ENCODE measurements at places on chromosomes 6 and 20.

DNA sequence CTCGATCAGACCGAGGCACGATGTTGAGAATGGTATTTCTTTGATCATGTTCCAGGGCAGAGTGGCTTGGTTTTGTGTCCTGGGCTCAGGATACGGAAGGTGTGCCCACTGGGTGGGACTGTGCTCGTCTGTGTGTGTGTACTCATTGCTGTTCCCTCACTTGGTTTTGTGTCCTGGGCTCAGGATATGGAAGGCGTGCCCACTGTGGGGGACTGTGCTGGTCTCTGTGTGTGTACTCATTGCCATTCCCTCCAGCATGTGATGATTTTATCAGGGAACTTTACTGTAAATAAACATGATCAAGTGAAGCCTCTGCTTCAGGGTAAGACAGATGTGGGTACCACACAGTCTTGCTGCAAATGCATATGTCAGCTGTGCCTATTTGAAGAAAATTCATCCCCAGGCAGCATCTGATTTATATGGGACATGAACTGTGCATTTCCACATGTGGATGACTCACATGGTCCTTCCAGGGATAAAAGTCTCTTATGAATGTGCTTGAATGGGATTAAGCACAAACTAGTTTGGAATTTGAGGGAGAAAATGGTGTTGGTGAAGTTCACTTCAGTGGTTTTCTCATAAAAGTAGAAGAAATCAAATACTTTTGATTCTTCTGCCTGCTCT, 274.3 kb downstream of the QKI start:
- DNase-seq: no peak

DNA sequence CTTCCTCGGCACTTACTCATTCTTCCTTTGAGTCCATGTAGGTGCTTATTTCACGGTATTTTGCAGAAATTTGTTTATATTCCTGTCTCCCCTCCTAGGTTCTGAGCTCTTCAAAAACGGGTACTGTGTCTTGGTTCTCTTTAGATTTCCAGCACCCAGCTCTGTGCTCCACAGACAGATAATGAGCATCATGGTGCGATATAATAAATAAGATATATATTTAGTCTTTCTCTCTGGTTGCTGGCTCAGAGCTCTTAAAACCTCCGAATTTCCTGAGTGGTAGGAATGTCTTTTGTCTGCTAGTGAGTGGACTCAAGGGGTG, 108.1 kb upstream of the GPR6 start:
- DNase-seq: no peak

DNA sequence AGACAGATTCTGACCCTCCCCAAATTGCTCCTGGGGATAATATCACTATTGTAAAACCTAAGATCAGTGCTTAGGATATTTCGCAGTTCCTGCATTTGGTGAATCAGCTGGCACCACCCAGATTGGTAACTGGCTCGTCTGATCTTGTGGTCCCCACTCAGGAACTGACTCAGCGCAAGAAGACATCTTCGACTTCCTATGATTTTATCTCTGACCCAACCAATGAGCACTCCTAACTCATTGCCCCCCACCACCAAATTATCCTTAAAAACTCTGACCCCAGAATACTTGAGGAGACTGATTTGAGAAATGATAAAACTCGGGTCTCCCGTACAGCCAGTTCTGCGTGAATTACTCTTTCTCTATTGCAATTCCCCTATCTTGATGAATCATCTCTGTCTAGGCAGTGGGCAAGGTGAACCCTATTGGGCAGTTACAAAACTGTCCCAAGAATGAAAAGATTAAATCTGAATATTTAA, 55.7 kb upstream of the PRND start:
- no peak for DNase-seq

GRCh38 chr6:101666256-101666655, 272.7 kb downstream of the GRIK2 start:
- DNase-seq: no peak

- no peak for DNase-seq
Observed at GRCh38 chr6:317448-318144, 25.3 kb downstream of the DUSP22 start.

GRCh38 chr6:116152620-116153019, 26.7 kb upstream of the COL10A1 start:
- DNase-seq: no peak

- no peak for DNase-seq
Observed at GRCh38 chr6:43974643-43975230, 152.5 kb downstream of the MRPL14 start.

- DNase-seq: no peak
Observed at GRCh38 chr6:158819977-158820622, 932 bp upstream of the EZR start.

GRCh38 chr6:38339914-38340313, 299.8 kb downstream of the BTBD9 start:
- DNase-seq: no peak

- DNase-seq: no peak
Observed at GRCh38 chr6:123551939-123552707, 84.6 kb downstream of the TRDN start.

DNA sequence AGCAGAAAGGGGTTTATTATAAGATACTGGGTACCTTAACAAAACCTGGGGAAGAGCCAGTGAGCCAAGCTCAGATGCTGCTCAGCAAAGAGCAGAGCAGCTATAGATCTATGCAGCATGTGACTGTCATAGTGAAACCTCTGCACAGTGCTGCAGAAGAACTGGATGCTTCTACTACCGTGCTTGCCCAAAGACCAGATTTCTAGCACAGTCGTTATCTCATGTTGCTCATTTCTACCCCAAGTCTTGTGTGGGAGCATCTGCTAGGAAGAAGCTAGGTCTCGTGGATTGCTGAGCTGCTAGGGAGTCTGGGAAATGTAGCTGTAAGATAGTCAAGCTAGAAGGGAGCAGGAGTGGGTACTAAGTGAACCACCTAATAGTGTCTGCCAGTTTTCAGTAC, 31.7 kb upstream of the GNRH2 start:
- DNase-seq: no peak

- DNase-seq: no peak
Observed at GRCh38 chr20:872855-873520, 39.5 kb downstream of the FAM110A start.

DNA sequence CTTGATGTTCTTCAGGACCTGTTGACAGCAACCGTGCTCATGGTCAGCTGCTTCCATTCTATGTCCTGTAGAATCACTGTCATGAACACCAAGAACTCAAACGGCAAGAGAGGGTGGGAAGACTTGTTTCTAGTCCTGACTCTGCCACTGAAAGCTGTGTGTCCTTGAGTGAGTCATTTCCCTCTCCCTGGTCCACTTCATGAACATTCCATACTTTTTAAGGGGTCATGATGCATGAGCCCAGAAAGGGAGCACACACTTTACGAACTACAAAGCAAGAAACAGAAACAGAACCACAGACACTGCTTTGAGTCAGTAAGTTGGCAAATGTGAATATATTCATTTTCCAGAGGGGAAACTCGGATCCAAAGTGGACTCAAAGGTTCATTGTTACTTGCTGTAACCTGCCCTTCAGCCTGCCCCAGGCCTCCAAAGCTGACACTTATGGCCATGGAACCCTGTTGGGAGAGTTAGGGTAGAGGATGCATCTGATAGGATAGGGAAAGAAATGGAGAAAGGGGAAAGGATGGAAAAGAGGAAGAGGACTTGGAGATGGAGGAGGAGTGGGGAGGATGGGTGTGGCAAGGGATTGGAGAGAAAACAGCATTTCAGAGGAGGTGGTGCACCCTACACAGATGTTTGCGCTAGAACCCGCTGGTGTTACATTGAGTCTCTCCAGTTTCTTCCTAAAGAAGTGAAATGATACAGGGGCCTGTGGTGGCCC, 129.8 kb downstream of the FOXO3 start:
- DNase-seq: peak; percentile 53

DNA sequence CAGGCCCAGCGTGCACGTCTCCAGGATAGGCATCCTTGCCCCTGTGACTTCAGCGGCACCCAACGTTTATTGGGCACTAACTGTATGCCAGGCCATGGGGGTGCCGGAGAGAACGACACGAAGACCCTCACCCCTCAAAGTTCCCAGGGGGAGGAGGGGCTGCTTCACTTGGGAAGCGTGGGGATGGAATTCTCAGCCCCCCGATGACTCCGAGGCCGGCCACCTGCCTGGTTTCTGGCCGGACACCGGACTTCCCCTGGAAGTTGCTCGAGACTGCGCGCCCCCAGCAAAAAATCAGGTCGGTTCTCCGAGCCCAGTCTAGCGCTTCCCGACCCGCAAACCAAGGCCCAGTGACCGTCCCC, 275 bp upstream of the MAVS start:
- no peak for DNase-seq

DNA sequence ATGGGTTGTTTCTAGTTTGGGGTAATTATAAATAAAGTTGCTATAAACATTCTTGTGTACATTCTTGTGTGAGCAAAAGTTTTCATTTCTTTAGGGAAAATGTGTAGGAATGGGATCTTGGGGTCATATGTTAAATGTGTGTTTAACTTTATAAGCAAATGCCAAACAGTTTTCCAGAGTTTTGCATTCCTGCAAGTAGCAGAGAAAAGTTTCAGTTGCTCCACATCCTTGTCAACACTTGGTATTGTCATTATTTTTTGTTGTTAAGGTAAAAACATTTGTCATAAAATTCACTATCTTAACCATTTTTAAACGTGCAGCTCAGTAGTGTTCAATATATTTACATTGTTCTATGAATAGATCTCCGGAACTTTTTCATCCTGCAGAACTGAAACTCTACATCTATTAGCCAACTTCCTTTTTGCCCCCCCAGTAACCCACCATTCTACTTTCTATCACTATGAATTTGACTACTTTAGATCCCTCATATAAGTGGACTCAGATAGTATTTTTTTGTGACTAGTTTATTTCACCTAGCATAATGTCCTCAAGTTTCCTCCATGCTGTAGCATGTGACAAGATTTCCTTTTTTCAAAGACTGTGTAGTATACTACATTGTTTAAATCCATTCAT, 48.4 kb downstream of the PHACTR2 start:
- DNase-seq: no peak

GRCh38 chr6:13787137-13787536, 27.2 kb downstream of the MCUR1 start:
- no peak for DNase-seq

DNA sequence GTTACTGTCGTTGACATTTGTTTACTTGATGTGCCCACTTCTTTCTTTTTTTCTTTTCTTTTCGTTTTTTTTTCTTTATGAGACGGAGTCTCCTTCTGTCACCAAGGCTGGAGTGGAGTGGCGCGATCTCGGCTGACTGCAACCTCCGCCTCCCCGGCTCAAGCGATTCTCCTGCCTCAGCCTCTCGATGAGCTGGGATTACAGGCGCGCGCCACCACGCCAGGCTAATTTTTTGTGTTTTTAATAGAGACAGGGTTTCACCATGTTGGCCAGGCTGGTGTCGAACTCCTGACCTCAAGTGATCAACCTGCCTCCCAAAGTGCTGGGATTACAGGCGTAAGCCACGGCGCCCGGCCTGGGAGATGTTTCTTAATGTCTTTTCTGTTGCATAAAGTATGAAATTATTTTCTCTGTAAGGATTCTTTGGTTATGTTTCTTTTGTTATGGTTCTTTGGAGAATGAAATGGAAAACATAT, 33.3 kb upstream of the PRSS16 start:
- no peak for DNase-seq

- no peak for DNase-seq
Observed at GRCh38 chr6:35480176-35480575, 12.0 kb downstream of the RPL10A start.

DNA sequence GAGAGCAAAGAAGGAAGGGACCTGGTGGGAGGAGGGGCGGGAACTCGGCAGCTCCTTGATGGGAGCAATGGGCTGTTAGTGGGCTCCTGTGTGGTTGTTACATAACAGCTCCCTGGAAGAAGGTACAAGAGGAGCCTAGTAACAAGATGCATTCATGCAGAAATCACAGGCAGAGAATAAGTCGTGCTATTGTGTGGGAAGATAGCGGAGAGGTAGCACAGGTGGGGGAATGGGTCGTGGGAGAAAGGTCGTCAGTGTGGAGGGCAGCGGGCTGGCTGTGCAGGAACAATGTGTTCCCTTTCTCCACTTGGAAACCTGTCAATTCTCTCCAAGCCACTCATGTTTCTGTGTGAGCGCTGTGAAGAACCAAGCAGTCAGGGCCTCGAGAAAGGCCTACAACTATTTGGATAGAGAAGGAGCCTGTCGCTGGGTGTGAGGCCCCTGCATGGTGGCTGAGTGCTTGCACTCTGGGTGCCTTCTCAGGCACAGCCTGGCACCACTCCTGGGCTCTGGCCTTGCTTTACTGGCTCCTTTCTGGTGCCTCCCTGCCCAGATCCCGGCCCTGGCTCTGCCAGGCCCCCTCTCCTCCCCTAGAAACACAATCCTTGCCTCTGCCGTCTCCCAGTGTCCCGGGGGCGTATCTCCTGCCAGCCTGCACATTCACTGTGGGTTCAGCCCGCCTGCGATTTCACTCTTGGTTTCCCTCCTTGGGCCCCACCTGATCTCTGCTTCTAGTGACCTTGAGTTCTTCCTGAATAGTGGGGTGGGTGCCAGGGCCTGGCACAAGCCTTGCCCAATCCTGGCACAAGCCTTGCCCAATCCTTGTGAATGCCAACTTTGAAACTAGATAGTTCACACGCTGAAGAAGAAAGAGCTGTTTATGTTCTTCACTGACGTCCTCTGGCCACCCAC, 7.4 kb upstream of the FGD2 start:
- DNase-seq: no peak

DNA sequence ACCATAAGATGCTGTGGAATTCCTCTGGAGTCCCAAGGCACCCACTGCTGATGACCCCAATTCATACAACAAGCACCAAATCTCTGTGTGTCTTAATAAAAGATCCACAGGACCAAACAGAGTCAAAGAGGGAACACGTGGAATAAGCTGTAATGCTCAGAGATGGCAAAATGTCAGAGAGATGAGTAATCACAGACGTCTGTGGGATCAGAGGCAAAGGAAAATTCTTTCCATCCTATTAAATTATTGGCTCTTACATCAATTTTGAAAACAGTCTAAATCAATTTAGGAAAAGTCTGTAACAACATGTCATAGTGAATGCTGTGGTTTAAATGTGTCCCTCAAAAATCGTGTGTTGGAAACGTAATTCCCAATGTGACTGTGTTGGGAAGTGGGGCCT, 17.5 kb upstream of the SAMD3 start:
- peak; percentile 36 for DNase-seq

- no peak for DNase-seq
Observed at GRCh38 chr6:13034316-13034715, 294.0 kb downstream of the TBC1D7 start.

- no peak for DNase-seq
Observed at GRCh38 chr20:51416532-51417249, 125.8 kb downstream of the NFATC2 start.

DNA sequence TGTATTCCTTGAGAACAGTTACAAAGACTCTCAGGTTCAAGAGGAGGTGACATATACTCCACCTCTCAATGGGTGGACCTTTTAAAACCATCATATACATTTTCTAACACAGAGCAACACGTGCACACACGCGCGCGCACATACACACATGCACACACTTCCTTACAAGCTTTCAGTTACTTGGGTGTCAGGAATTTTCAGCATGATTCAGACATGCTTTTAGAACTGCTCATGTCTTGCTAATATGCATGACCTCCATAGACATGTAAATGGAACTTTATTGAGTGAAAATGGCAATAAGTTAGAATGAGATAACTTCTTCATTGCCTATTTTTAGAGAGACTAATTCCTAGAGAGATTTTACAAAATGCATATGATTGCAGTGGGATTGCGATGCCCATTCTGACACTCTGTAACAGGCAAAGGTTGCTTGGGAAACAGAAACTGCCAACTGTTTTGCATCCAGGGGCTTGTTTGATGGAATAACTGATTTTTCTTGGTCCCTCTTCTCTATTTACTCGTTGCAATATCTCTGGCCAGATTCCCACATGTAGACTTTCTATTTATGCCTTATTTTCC, 531.4 kb upstream of the RNF217 start:
- no peak for DNase-seq

GRCh38 chr6:94251878-94252277, 832.5 kb upstream of the EPHA7 start:
- no peak for DNase-seq

Data from hepatic stellate cell (primary cell).